ENCODE measurements at places on chromosomes 11 and 22.
A peak's percentile ranks its signal among the peaks of the same experiment; 100 is the strongest.

DNA sequence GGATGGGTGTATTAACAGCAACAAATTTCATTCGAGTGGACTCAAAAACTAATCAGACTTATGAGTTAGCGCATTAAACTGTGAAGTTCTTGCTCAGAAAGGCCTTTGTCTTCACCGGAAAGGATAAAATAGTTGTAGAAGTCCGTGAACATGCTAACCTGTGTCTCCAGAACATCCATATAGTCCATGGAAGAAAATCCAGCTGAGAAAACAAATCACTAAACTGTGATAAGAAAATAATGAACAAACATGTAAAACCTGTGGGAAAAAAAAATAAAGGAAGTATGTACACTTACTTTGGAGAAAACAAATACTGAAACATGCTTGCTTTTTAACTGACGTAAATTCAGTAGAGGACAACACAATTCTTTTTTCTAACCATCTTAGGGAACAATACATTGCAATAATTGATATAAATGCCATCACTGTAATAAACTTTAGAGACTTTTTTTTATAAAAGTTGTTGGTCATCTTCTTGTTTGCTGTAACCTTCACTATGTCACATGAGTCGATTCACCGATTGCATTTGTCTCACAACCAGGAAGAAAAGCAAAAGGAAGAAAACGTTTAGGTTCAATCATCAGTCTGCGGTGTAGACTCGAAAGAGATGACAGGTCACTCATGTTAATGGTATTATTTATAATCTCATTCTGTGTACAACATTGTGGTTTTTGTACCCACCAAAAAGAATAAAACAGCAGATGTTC is 41.9 kb downstream of the MSANTD4 start:
- no peak overlapping the region for H3K4me3 ChIP-seq
- H3K27me3 ChIP-seq: peaks cover 2% of the 10 kb centered on the region
- no peak for DNase-seq
- H3K36me3 ChIP-seq: no peaks in the 10 kb centered on the region
- H3K4me1 ChIP-seq: no peaks in the 10 kb centered on the region

GRCh38 chr11:65427691-65428577 is 5.3 kb downstream of the NEAT1 start:
- H3K36me3 ChIP-seq: peaks cover 46% of the 10 kb centered on the region
- peak overlapping the region; percentile 82 for H3K4me3 ChIP-seq

DNA sequence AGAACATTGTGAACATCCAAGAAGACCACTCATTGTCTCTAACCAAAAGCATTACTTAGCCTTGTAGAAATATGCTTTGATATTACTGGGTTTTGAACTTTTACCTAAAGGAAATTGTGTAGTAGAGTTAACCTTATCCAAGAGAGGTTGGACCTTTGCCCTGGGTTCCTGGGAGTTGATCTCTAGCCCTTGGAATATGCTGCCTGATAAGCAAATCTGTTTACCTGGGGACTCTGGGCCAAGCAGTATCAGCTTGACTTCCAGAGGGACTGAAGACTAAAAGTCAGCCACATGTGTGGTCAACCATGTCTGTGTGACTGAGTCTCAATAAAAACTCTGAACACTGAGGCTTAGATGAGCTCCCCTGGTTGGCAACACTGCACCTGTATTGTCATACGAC is 44.1 kb upstream of the CWF19L2 start:
- H3K27me3 ChIP-seq: no peaks in the 10 kb centered on the region
- DNase-seq: no peak
- H3K4me1 ChIP-seq: peaks cover 11% of the 10 kb centered on the region
- H3K27ac ChIP-seq: no peak overlapping the region
- H3K4me3 ChIP-seq: no peak overlapping the region
- H3K36me3 ChIP-seq: peaks cover 14% of the 10 kb centered on the region

DNA sequence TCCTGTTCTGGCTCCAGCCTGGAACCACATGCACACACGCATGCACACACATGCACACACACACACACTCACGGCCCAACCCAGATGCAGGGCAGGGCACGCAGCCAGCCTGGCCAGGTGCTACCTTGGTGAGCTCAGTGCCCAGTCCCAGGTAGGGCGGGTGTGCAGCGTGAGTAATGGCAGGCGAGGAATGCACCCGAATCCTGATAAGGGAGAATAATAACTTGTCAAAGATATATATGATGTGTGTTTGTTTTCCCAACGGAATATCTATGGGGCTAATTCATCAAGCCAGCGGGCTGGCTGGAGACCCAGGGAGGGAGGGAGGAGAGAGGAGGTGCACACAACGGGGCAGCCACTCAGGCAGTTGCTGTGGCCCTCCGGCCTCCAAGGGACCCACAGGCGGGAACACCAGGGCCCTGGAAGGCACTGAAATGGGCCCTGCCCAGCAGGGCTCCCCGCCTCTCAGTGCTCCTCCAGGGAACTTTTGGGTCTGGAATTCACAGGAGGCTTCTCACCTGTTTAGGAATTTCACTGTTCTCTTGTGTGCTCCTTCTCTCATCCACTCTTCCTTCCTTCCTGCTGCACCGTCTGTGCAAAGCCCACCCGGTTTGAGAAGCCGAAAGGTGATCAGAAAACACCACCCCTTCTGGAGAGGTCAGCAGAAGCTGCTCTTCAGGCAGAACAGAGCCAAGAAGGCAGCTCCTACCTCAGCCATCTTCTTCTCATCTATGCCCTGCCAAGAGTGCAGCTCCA is 79.0 kb downstream of the BUD13 start:
- no peaks in the 10 kb centered on the region for H3K4me1 ChIP-seq
- peaks cover 7% of the 10 kb centered on the region for H3K27me3 ChIP-seq
- H3K27ac ChIP-seq: no peak overlapping the region
- no peaks in the 10 kb centered on the region for H3K36me3 ChIP-seq

DNA sequence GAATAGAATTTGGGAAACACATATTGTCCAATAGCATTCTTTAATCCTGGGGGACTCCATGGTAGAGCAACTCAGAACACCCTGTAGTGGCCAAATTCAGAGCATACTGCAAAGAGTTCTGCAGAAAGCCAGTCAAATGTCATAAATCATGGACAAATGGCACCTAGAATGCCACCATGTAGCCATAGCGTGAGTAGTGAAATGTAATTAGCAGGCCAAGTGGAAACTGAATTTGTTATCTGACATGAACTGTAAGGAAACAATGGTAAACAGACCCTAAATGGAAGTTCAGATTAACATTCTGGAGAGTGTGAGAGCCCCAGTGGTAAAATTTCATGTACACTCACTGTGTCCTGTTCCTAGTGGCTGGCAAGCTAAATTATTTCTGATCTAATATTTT is 7.0 kb upstream of the PRSS23 start:
- no peaks in the 10 kb centered on the region for H3K36me3 ChIP-seq
- H3K27me3 ChIP-seq: no peaks in the 10 kb centered on the region
- no peak for DNase-seq

GRCh38 chr22:21942407-21943343 is 10.0 kb downstream of the PPM1F start:
- H3K27ac ChIP-seq: peak overlapping the region; percentile 93
- H3K4me3 ChIP-seq: no peak overlapping the region
- DNase-seq: no peak

DNA sequence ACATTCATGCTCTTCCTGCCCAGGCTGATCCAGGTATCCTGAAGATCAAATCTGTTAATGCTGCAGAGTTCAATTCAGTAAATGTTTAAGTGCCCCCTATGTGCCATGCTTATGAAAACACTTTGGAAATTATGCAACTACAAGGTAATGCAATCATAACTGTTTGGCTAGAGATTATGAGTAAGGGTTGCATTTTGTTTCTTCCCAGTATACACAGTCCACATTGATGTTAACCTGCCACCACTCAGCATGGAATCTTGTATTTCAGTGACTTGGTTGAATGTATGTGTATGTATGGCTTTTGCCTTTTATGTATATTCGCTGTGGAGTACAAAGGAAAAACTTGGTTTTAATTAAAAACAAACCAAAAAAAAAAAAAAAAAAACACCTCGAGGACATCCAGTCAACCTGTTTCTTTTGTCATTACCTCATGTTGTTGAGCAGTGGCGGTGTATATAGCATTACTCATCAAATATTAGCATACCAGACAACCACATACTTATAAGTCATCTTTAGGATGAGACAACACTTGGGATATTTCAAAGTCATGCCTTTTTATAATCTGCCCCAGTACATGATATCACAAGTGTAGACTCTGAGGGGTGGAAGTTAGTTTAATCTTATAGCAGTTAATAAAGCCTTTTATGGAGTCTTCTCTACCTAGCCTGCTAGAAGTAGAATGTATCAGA is 86.1 kb upstream of the HORMAD2 start:
- peaks cover 11% of the 10 kb centered on the region for H3K36me3 ChIP-seq
- H3K27ac ChIP-seq: peak overlapping the region; percentile 74
- DNase-seq: no peak
- H3K4me1 ChIP-seq: peaks cover 35% of the 10 kb centered on the region
- H3K27me3 ChIP-seq: no peaks in the 10 kb centered on the region
- no peak overlapping the region for H3K4me3 ChIP-seq

DNA sequence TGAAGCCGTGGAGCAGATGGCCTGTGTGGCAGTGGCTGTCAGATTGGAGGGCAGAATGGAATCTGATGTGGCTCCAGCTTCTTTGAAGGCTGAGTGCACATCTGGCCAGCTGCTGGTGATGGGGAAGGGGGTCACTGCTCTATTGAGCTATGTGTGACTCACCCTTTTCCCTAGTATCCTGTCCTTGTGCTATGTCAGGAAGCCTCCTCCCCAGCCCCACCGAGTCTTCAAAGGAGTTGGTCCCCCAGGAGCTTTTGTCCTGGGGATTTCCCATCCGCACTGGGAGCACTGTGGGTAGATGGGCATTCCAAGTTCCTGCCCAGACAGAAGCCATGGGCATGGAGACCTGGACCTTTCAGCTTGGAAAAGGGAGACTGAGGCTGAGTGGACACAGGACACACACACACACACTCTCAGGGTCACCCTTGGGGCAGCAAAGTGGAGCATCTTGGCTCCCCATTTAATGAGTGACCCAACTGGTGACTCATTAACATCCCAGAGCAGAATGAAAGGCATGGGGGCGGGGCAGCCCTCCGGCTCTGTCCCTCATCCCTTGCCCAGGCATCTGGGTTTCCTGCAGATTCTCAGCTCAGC is 3.3 kb downstream of the SERPINH1 start:
- peak overlapping the region; percentile 99 for H3K27ac ChIP-seq
- H3K4me3 ChIP-seq: peak overlapping the region; percentile 99
- H3K36me3 ChIP-seq: peaks cover 34% of the 10 kb centered on the region
- no peaks in the 10 kb centered on the region for H3K27me3 ChIP-seq
- H3K4me1 ChIP-seq: peaks cover 59% of the 10 kb centered on the region
- DNase-seq: no peak

- H3K27ac ChIP-seq: no peak overlapping the region
- H3K4me1 ChIP-seq: peaks cover 17% of the 10 kb centered on the region
- no peaks in the 10 kb centered on the region for H3K36me3 ChIP-seq
- no peak overlapping the region for H3K4me3 ChIP-seq
- DNase-seq: no peak
These were observed 160.5 kb downstream of the C11orf87 start for GRCh38 chr11:109582470-109582869.

DNA sequence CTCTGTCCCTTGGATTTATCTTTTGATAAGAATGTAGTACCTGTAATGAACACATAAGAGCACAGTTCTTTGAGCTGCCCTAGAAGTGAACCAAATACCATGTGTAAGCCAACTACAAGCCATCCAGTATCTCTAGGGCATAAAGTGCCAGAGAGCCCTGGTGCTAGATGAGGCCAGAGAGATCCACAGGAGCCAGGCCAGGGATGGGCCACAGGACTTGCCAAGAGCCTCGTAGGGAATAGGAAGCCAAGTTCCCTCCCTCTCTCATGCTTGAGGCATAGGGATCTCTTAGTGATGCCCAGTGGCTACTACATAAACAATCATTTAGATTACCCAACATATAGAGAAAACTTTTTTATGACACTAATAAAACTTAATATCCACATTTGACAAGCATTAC is 64.8 kb upstream of the FAR1 start:
- H3K27me3 ChIP-seq: peaks cover 3% of the 10 kb centered on the region
- H3K4me3 ChIP-seq: no peak overlapping the region

DNA sequence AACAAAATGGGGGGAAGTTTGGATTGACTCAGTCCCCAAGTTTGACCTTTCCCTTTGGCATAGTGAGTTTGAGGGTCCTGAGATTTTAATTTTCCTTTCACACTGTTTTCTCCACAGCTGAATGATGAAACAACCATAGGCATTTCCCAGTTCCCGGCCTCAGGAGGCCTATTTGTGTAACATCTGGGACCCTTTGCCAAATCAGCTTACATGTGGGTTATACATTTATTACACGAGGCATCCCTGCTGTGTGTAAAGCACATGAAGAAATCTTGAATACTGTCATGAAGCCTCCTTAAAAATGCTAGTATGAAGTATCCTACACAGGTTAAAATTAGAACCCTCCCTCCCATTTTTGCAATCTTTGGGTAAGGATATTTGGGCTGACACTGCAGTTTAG is 44.6 kb upstream of the SPON1 start:
- H3K27ac ChIP-seq: no peak overlapping the region
- no peak overlapping the region for H3K4me3 ChIP-seq
- peaks cover 31% of the 10 kb centered on the region for H3K27me3 ChIP-seq
- DNase-seq: no peak
- H3K36me3 ChIP-seq: no peaks in the 10 kb centered on the region
- H3K4me1 ChIP-seq: no peaks in the 10 kb centered on the region

GRCh38 chr11:134288486-134288885 is 12.3 kb downstream of the GLB1L3 start:
- H3K36me3 ChIP-seq: no peaks in the 10 kb centered on the region
- H3K27me3 ChIP-seq: peaks cover 26% of the 10 kb centered on the region
- no peak overlapping the region for H3K27ac ChIP-seq
- no peak for DNase-seq

DNA sequence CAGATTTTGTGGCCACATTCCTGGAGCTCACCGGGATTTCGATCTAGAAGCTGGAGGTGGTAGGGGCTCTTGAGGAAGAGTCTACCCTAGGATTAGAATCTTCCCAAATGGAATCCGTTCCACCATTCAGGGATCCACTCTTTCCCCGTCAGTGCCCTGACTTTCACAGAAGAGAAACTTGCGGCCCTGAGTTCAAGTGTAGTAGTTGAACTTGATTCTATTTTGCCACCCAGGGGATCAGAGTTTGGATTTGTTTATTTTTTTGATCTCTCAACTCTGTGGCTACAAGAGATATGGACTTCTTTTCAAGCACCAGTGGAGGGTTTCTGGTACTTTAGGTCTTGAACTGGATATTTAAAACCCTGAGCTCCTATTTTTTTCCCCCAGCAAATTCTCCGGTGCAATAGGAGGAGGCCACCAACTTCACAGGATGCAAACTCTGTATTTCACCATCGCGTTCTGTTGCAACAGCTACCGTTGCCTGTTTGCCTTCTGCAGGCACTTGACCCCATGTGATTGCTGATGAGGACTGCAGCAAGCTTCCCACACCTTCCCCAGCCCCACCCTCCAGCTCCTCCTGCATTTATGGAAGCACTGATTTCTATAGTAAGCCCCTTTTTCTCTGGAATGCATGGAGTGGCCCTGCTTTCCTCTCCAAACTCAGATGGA is 14.8 kb upstream of the MRGPRF start:
- DNase-seq: no peak
- H3K27ac ChIP-seq: no peak overlapping the region
- H3K4me1 ChIP-seq: no peaks in the 10 kb centered on the region

- DNase-seq: peak; percentile 86
- peaks cover 1% of the 10 kb centered on the region for H3K36me3 ChIP-seq
- H3K27ac ChIP-seq: peak overlapping the region; percentile 86
- peak overlapping the region; percentile 84 for H3K4me3 ChIP-seq
- H3K27me3 ChIP-seq: no peaks in the 10 kb centered on the region
- H3K4me1 ChIP-seq: peaks cover 7% of the 10 kb centered on the region
These were observed 531 bp downstream of the PIM3 start for GRCh38 chr22:49961005-49961600.

- H3K27ac ChIP-seq: peak overlapping the region; percentile 99
- no peak for DNase-seq
- H3K27me3 ChIP-seq: no peaks in the 10 kb centered on the region
These were observed 52.4 kb downstream of the PACSIN2 start for GRCh38 chr22:42962295-42963230.

Data from chondrocyte (in vitro differentiated cells).